ENCODE measurements at places on chromosomes 6 and 20. TPM values are rescaled to one million over a fixed set of nuclear protein-coding genes. Genes with fewer than 3 reads are reported as not detected.
A peak's percentile ranks its signal among the peaks of the same experiment; 100 is the strongest.

Gene FAM83C
- 0.21 TPM for total RNA-seq

DNA sequence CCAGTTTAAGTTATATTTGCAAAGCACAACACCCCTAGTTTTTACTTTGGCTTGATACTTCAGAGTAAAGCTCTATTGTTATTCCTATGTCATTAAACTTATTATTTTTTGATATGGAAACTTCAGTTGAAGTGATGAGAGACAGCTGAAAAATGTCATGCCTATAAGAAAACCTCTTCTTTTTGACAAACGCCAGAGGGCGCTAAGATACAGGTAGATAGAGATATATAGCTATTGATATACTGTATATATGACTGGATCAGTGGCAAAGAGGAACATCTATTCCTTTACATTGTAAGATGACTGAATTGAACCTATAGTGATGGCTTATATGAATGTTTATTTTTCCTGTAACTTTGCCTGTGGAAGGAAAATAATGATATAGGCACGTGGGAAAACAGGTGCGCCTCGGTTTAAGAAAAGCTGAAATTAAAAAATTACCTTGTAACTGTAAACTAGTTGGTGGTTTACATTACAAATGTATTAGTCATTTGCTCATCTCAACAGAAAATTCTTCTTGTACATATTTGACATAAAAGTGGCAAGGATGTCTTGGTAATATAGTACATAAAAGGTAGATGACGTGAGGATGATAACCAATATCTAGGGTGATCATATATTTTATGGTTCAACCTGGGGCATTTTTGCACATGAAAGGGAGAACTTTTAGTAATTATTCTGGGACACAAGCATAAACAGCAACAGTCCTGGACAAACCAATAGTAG, 74.1 kb downstream of the LAMA4 start:
- DNase-seq: no peak

- DNase-seq: no peak
Observed at GRCh38 chr6:157715728-157716164, 107.3 kb upstream of the SNX9 start.

GRCh38 chr6:118218156-118218555, 311.1 kb downstream of the SLC35F1 start:
- no peak for DNase-seq

DNA sequence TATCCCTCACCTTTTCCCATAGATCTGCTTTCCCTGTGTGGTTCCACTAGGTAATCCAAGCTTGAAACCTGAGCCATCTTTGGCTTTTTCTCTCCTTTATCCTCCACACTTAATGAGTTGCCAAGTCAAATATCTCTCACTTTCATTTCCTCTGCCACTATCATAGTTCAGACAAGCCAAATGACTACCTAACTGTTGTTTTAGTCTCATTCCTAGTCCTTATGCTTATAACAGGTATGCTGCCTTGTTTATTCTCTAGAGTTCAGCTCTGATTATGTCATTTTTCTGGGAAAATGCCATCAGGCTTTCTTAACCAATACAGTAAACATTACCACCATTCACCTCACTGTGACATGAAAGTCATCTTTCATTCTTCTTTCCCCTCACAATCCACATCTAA, 6.5 kb downstream of the EFHC1 start:
- no peak for DNase-seq

Gene BTBD3
- 189 TPM for total RNA-seq

DNA sequence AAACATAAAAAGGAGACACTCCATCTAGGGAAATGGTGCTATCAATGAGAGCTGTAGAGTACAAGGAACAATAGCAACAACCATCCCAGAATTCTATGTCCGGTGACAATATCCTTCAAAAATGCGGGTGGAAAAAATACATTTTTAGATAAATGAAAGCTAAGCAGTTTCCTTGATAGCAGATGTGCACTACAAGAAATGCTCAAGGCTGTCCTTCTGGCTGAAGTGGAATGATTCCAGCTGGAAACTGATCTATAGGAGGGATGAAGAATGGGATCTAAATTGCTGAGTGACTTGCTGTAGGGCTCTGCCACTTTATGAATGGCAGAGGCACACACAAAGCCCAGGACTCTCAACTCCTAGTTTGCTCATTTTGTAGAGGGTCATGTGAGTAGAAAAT, 763.1 kb downstream of the C6orf118 start:
- DNase-seq: no peak

DNA sequence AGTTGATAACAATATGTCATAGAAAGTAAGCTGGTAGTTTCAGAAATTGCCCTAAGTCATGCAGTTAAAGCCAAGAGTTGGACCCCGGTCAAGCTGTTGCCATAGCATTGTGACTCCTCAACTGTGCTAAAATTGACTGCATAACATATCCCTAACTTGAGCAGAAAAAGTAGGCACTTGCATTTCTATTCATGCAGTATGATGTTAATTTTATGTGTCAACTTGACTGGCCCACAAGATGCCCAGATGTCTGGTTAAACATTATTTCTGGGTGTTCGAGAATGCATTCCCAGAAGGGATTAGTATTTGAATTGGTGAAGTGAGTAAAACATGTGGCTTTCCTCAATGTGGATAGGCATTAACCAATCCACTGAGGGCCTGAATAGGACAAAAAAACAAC, 136.4 kb downstream of the GPR63 start:
- no peak for DNase-seq

DNA sequence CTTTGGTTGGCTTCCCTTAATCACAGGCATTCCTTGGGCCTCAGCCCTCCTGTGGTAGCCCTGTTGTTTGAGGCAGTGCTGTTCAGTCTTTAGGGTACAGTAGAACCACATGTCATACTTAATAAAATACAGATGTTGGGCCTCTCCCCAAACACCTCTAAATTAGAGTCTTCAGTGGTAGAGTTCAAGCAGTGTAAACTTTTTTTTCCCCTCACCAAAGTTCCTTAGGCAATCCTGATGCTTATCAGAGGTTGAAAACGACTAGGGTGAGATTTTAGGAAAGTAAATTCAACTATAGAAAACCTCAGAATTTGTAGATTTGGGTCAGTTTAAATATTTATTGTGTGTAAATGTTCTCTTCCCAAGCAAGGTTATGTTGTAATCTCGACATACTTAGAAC, 44.6 kb downstream of the BLTP3A start:
- DNase-seq: no peak

Gene BMP6
- total RNA-seq: 11.7 TPM

Gene ZNF165
- 1.0 TPM for total RNA-seq

DNA sequence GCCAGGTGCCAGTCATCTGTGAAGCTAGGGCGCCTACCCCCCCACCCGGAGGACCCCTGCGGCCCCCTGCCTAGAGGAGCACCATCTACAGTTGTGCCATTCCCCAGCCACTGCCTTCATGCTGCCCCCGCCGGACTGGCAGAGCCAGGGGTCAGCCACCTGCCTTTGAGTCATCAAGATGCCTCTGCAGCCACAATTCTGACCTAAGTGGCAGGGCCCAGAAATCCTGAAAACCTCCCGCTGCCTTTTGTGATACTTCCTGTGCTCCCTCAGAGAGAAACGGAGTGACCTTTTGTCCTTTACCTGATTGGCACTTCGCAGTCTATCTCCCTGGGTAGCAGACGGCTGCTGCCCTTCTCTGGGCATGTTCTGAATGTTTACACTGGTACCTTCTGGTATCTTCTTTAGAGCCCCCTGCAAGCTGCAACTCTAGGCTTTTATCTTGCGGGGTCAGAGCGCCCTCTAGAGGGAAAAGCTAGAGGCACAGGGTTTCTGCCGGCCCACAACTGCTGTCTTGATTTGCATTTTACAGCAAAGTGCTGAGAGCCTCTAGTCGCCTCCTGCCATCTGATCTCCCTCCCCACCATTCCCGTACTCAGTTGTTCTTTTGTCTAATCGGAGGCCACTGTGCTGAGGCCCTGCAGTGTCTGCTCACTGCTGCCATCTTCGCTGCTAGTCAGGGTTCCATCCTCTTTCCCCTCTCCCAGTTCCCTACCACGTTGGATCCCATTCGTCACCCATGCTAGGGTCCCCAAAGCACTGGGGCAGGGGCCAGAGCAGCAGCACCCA, 26.9 kb downstream of the SPATA2 start:
- DNase-seq: no peak

- no peak for DNase-seq
Observed at GRCh38 chr6:109050447-109051102, 44.1 kb downstream of the SESN1 start.

Gene HM13
- total RNA-seq: 48.8 TPM

DNA sequence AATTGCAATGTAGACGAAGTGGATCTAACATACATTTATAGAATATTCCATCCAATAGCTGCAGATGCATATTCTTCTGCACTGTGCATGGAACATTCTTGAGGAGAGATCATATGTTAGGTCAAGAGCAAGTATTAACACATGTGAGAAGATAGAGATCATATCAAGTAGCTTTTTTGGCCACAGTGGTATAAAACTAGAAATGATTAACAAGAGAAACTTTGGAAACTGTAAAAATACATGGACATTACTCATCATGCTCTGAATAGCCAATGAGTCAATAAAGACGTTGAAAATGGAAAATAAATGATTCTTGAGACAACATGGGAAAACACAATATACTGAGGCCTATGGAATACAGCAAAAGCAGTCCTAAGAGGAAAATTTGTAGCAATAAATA, 94.2 kb downstream of the STXBP5 start:
- DNase-seq: no peak

GRCh38 chr6:139364982-139365379, 9.5 kb downstream of the CITED2 start:
- DNase-seq: no peak

GRCh38 chr20:20371083-20371482, 3.2 kb downstream of the INSM1 start:
- no peak for DNase-seq

Gene NKAIN4
- 4.0 TPM for total RNA-seq

DNA sequence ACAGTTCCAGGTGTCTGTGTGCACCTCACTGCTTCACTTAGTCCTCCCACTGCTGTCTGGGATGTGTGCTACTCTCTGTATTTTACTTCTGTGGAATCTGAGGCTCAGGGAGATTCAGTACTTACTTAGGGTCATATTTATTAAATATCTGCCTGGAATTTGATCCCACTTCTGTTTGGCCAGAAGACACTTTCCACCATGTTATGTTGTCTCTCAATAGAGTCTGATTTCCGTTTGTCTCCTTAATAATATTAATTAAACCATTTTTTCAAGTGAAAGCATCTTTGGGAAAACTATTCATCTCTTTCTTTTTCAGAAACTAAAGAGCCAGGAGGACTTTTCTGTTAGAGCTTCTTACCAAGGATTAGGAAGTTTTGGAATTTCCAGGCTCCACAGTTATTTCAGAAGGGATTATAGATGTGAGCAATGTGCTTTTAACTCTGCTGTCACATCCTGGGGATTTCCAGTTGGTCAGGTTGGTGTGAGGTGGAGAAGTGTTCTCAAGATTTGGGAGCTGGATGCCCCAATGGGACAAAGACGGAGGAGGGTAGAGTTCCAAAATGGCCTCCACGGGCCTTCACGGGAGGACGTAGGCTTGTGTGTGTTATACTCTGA, 156.8 kb upstream of the RALGAPA2 start:
- no peak for DNase-seq

Gene BTN2A1
- total RNA-seq: 15.8 TPM

DNA sequence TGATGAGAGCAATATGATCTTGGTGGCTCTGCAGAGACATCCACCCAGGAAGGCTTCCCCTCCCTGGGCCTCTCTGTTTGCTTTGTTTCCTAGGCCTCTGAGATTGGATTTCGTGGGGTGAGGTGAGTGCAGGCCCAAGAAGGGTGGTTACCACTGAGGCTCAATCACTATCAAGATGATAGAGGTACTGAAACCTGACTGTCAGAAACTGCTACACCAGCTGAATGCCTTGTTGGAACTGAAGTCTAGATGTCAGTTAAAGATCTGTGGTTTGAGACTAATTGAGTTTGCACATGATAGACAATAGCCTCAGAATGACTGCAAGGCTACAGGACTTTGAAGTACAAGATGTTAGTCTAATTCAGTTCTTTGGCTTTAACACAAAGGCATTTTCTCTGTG, 15.2 kb downstream of the VNN1 start:
- no peak for DNase-seq

Gene GABRR1
- not detected for total RNA-seq

- peak; percentile 59 for DNase-seq
Observed at GRCh38 chr6:93105017-93105416, 314.3 kb downstream of the EPHA7 start.

GRCh38 chr6:29624520-29624961, 8.4 kb downstream of the GABBR1 start:
- no peak for DNase-seq

DNA sequence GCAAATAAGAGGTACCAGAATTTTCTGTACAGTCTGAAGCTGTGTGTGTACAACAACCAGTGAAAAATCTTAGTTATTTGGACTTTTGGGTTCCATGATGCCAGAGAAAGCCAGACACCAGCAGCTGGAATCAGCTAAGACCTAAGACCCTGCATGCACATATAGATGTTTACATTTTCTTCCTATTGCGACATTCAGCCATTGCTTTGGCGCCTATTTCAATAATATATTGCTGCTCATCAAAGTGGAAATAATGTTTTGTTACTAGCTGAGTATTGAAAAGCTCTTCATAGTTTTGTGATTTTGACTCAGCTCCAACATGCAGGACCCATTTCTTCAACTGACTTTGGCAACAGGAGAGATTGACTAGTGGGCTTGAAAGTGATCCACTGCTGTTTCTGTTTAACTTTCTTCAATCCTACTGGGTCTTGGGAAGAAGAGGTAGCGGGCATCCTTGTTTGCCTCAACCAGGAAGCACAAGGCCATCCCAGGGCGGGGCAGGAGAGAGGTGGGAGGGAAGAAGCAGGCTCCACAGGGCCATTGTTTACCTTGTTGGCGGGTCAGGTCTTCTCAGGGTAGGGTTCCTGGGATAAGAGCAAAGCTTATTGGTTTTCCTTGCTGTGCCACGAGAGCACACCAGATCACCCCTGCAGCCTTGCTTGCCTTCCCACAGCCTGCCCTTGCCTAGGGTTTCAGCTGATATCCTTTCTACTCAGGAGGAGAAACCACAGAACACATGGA, 101.3 kb upstream of the ESR1 start:
- DNase-seq: no peak

All from urinary bladder (tissue), 4 donors.